ENCODE measurements at places on chromosomes 1 and 21.

- DNase-seq: no peak
Measured at GRCh38 chr1:87329526-87330056, 911 bp downstream of the LMO4 start.

DNA sequence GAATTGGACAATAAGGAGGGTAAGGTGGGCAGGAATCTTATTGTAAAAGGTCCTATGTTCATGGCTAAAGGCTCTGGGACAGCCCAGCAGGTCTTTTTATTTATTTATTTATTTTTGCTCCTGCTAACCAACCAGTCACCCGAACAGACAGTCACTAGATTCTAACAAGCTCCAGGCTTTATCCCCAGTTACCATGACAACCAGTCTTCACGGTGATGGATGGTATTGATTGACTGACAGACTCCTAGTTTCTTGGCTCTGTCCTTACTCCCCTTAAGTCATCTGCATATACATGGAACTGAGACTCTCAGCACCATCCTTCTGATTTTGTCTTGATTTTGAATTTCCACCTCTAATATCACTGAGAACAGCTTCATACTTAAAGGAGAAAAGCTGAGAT is 44.3 kb downstream of the C8A start:
- DNase-seq: no peak

DNA sequence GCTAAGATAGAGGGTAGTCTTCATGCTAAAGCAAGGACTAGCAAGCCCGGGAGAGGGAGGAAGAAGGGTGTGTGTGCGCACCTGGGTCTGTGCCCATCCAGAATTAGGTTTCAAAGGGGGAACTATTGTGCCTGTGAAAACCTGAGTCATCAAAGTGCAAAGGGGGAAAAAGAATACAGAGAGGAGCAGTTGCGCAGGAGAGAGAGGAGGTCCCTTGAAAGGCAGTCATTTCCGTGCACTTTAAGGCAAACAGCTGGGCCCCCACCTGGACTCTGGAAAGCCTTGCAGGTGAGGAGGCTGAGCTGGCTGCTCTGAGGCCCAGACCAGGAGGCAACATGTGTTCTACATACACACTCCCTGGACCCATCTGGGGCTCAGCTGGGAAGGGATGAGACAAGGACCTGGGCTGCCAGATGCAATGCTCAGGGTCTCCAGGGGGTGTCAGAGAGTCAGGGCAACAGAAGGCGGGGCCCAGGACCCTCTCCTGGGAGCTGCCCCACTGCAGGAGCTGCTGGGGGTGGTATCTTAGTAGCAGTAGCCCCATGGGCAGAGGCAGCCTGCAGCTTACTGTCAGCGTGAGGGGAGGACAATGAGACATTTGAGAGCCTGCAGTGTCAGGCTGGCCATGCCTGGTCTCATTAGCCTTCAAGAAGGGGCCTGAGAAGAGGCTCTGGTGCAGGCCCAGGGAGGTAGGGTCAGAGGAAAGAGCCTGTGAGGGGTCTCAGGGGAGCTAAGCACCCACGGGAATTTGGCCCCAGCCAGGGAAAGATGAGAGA is 14.3 kb downstream of the PROK1 start:
- no peak for DNase-seq

GRCh38 chr1:60583696-60584095 is 498.7 kb upstream of the NFIA start:
- no peak for DNase-seq

- DNase-seq: no peak
Measured at GRCh38 chr1:204711103-204711946, 25.8 kb upstream of the LRRN2 start.

DNA sequence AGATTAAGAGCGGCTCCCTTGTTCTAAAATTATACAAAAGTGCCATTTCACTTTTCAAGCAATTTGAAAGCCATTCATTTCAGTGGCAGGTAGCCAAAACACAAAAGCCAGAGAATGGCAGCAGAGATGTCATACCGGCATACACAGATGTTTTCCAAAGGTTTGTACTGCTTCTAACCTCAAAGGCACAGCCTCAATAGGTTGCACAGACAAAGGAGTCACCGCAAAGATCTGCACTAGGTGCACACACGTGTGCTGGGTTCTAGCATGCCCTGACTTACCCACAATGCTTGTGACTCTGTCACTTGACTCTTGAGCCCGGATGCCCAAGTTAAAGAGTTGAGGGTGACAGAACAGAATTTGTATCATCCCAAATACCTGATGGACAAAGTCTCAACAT is 448.9 kb upstream of the ADGRL2 start:
- no peak for DNase-seq

DNA sequence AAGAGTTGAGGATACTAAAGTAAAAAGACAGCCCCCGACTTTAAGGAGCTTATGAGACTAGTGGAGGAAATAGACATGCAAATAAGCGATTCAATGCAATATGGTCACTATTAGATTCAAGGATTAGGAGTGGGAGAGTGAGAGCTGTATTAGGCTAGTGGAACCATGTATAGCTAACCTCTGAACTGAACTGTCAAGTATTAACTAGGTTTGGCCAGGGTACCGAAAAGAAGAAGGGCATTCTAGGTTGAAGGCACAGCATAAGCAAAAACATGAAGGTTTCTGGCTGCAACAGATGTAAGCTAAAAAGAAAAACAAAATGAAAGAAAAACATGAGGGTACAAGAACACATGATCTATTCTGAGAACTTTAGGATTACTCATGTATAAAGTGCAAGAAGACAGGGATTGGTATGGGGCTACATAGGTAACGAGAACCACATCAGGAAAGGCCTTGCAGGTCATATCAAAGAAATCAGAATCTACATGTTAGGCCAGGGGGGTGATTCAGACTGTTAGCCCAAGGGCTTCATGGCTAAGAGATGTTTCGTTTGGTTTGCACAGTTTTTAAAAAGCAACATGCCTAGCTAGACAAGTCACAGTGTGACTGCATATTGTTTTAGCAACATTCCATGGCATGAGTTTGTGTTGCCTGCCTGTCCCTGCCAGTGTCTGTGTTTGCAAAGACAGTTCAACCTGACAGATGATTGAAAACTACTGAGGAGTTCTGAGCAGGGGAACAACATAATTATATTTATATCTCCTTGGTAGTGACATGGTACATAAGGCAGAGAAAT is 54.4 kb upstream of the HAO2 start:
- no peak for DNase-seq

DNA sequence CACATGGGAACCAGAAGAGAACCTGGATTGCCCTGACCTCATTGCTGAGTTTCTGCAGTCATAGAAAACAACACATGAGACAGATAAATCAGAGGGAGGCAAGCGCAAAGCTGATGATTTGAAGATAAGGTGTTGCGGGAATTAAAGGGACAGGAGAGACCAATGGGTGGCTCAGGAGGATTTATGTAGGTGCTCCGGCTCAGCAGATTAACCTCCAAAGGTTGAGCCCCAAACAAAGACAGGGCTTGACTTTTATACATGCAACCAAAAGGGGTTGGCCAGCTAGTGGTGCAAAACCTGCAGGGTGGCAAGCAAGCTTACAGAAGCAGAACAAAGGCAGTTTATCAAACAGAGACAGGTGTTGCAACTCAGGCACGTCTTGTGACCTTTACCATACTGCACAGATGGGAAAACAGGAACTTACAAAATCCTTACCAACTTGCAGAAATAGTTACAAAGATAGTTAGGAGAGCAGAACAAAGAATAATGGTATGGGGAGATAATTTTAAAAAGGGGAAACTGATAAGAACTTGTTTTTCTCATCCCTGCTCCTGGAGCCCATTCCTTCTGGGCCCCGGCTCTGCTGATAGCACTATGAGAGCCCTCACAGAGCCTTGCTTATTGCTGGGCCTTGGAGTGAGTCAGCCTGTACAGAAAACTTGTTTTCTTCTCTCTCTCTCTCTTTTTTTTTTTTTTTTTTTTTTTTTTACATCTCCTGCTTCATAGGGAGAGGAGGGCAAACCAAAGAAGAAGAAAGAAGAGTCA is 93.6 kb downstream of the SNRPE start:
- no peak for DNase-seq

DNA sequence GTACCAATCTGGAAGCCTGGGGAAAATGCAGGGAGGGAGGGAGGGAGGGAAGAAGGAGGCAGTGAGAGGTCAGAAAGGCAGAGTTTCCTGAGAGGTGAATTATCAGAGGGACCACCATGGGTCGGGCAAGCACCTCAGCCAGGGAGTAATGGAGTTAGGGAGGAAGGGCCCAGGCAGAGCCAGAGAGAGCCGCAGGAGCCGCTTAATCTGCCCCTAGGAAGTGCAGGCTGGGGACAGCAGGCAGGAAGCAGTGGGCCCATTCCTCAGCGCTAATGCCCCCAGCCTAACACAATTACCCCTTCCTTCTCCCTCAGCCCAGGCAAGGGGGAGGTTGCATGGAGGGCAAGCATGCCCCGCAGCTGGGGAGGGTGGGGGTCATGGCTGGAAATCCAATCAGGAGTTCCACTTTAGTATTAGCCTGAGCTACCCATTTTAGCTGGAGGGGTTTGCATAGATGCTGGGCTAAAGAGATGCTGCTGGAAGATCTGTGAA is 109.0 kb downstream of the TMEM53 start:
- DNase-seq: no peak

DNA sequence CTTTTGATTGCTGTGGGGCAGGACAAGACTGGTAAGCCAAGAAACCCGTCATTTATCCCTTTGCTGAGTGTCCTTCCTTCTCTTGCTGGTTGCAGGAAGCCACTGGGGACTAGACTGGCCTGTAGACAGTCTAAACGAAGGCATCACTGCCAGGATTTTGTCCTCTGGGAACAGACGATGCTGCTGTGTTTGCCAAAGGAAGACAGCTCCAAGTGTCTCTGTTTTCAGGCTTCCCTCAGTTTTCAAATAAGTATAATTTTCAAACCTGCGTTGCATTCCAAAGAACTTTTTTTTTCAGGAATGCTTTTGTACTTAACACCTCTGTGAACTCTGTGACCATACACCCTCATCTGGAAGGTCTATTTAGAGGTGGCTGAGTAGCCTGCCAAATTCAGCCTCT is 269.4 kb downstream of the HLX start:
- no peak for DNase-seq

DNA sequence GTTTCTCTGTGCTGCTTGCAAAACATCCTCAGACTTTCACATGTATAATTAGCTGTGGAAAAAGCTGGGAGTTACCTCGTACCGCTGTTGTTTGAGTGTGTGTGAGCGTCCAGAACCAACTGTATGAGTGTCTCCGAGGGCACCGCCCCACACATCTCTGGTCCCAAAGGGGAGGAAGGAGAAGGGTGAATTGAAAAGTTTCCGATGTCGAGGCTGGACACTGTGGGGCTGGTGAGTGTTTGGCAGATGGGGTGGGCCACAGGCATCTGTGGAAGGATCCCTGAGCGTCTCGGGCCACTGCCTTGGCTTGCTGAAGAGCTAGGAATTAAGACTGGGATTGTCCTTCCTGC is 1.2 kb downstream of the ATP2B4 start:
- no peak for DNase-seq

Data from stimulated activated CD4-positive, alpha-beta T cell treated with anti-CD3 and anti-CD28 coated beads, TNF-alpha, amount 100 ng/mL, for 1 hour (primary cell).